Posterior cingulate gyrus (tissue), 11 donors: ENCODE measurements at places on chromosomes 12 and 14.

DNA sequence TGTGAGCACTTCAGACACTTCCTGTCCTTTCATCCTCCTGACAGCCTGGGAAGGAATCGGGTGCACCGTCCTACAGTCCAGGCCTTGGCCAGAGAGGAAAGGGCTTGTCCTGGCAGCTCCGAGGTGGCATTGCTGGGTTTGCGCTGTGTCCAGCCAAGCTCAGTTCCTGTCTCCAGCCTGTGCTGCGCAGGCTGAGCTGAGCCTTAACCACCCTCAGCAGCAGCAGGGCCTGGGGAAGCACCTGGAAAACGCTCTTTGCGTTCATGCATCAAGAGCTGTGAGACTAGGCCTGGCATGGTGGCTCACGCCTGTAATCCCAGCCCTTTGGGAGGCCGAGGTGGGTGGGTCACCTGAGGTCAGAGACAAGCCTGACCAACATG is 33.7 kb upstream of the EML1 start:
- no peak for DNase-seq

GRCh38 chr12:104522985-104523722 is 66.4 kb downstream of the CHST11 start:
- DNase-seq = no peak

- no peak for DNase-seq
These were observed 121.0 kb downstream of the ZFP36L1 start for GRCh38 chr14:68671909-68672308.

DNA sequence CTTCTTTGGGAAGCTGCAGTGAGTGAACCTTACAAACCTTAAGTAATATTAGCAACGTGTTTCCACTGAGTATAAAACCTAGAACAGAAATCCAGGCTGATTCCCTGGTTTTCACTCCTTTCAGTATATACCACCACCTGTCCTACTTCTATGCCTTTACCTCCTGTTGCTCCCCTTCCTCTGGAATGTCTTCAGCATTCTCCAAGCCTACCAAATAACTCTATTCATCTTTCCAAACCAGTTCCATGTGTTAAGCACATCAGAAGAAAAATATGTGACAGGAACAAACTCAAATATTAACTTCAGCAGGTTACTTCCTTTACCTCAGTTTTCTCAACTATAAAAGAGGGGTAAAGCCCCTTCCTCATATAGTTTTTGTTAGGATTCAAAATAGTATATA is 39.8 kb downstream of the LIMA1 start:
- DNase-seq = no peak
